ENCODE measurements at places on chromosomes 4 and X.

GRCh38 chr4:15504041-15504440 lies 34.4 kb downstream of the CC2D2A start:
- no peak for DNase-seq

DNA sequence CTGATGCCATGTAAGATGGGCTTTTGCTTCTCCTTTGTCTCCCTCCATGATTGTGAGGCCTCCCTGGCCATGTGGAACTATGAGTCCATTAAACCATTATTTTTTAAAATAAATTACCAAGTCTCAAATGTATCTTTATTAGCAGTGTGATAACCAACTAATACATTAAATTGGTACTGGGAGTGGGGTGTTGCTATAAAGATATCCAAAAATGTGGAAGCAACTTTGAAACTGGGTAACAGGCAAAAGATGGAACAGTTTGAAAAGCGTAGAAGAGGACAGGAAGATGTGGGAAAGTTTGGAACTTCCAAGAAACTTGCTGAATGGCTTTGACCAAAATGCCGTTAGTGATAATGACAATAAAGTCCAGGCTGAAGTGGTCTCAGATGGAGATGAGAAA lies 526.7 kb downstream of the SH3BGRL start:
- no peak for DNase-seq

GRCh38 chr4:23369331-23369730 lies 520.5 kb downstream of the PPARGC1A start:
- DNase-seq, result no peak

DNA sequence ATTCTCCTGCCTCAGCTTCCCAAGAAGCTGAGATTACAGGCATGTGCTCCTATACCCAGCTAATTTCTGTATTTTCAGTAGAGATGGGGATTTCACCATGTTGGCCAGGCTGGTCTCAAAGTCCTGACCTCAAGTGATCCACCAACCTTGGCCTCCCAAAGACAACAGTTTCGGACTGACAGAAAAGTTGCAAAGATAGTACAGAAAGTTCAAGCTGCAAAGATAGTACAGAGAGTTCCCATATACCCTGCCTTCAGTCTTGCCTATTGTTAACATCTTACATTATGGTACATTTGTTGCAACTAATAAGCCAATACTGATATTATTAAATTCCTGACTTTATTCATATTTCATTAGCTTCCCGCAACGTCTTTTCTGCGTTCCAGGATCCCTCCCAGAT lies 65.8 kb downstream of the SUPT20HL2 start:
- DNase-seq, result no peak

- DNase-seq, result no peak
These were observed 33.7 kb upstream of the HMX1 start for GRCh38 chr4:8905226-8905772.

GRCh38 chr4:6967846-6968340 lies 58.3 kb downstream of the TBC1D14 start:
- DNase-seq, result no peak

DNA sequence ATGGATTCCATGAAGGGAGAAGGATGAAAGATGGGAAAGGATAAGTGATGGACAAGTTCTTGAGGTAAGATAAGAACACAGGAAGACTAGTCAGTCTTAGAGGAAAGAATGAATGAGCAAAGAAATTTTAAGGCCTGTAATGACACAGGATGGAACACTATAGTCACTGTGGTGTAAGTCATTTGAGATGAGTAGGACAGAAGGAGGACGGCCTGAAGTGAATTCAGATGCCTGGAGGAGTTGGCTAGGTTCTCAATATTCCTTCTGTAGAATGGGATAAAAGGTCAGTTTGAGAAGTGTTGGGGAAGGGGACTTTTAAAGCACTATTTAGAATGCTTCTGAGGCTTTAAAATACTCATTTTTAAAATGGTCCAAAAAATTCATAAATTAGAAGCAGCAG lies 3.9 kb downstream of the MSMO1 start:
- no peak for DNase-seq

DNA sequence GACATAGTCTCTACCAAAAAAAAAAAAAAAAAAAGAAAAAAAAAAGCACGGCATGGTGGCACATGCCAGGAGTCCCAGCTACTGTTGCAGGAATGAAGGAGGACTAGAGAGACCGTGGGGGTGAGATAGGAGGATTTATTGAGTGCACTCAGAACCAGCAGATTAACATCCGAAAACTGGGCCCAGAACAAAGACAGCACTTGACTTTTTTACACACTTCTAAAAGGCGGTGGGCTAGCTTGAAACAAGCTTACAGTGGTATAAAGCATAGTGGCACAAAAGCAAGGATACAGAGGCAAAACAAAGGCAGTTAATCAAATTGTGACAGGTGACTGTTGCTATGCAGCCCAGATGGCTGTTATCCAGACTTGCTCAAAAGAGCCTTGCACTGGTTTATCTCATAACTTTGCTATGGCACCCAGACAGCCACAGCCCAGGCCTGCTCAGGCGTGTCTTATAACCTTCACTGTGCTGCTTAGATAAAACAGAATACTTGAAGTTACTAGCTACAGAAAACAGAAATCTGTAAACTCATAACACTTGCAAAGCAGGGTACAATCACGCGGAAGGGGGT lies 9.9 kb upstream of the PI4K2B start:
- no peak for DNase-seq

DNA sequence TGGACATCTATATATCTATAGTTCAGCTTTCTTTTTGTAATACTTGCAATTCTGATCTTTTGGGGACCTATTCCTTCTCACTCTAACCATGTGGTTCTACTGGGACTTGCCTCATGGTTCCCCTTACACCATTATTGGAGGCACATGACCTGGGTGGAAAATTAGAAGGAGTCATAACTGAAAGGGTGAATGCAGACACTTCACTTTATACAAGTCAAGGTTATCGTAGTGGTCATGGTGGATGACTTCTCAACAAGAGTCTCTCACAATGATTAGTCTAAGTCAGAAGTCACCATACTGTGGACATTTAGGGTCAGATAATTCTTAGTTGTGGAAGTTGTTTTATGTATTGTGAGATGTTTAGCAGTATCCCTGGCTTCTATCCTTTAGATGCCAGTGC lies 10.5 kb upstream of the EIF4E start:
- no peak for DNase-seq

- peak; percentile 28 for DNase-seq
These were observed 519.5 kb downstream of the BCOR start for GRCh38 chrX:39577985-39578869.

DNA sequence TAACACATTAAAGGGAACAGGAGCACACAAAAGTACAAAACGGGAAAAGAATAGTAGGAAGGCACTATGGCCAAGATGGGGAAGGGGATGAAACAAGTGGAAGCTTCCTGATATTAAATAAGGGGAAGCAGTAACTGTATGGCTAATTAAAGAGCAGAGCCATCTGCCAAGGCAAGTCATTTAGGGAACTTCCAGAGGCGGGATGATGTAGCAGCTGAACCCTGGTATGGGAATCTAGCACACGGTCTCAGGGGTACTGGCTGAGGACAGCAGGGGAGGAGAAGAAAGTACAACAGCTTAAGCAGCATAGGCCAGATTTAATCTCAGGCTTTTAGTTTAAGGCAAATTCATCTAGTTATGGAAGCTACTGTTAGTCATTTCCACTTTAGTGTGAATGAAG lies 59.1 kb downstream of the IGFBP7 start:
- DNase-seq, result no peak
